ENCODE measurements at places on chromosomes 5 and 9.
A peak's percentile ranks its signal among the peaks of the same experiment; 100 is the strongest.

GRCh38 chr5:122183788-122184170, 54.4 kb downstream of the ZNF474 start:
- no peak for DNase-seq

DNA sequence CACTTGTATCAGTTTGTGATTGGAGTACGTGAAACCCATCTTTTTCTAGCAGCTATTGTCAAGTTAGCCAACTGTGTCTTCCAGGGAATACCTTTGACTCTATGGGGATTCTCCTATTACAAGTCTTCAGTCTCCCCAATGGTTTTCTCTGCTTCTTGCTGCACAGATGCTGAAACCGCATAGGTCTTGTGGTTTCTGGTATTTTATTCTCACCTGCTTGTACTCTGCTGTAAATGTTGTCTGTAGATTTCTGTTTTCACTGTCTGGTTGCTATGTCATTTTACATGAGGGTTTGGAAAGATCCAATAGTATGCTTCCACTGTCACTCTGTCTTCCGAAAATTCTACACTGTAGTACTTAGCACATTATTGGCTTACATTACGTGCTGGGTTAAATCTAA, 1196.9 kb upstream of the C9orf72 start:
- DNase-seq = no peak

GRCh38 chr5:168346417-168346816, 55.0 kb downstream of the WWC1 start:
- DNase-seq = no peak

GRCh38 chr5:54985301-54986268, at the start of gene ESM1:
TSS of gene ESM1 (minus strand) at chr5:54985593. CDS start at chr5:54985517, 76 bp downstream.
- DNase-seq = no peak

DNA sequence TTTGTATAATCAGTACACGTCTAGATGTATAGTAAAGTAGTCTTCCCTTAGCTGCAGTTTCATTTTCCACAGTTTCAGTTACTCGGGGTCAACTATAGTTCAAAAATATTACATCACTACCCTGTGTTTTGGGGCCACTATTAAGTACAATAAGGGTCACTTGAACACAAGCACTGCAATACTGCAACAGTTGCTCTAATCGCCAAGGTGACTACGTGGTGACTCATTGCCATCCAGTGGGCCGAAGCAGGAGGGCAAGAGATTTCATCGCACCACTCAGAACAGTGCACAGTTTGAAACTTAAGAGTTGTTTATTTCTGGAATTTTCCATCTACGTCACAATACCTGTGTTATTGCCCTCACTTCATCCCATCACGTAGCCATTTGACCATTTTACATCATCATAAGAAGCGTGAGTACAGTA, at the start of gene ARL14EPL:
Gene ARL14EPL (plus strand): TSS at position 379 of the 424 bp plus-strand sequence. CDS start 18,994 bp downstream, outside the sequence.
- DNase-seq = no peak

GRCh38 chr5:168434746-168435321, 51.4 kb upstream of the RARS1 start:
- no peak for DNase-seq

- no peak for DNase-seq
Measured at GRCh38 chr5:166980666-166981065, 1310.8 kb upstream of the WWC1 start.

DNA sequence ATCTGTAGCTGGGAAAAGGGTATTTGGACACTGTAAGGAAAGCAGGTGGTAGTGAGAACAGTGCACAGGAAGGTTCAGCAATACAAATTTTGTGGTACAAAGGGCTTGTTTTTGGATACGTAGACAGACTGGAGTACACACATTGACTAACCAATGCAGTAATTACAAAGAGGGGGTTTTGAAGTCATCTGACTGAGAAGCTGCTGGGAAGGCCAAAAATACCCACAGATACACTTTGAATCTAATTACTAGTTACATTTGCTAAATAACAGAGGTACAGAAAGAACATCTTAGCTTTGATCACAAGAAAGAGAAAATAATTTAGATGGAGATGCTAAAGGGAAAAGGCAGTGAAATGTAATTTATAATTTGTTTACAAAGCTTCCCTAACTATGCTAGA, 45.9 kb downstream of the PKD2L2 start:
- DNase-seq = no peak

- no peak for DNase-seq
Measured at GRCh38 chr9:83406921-83407320, 131.3 kb downstream of the FRMD3 start.

DNA sequence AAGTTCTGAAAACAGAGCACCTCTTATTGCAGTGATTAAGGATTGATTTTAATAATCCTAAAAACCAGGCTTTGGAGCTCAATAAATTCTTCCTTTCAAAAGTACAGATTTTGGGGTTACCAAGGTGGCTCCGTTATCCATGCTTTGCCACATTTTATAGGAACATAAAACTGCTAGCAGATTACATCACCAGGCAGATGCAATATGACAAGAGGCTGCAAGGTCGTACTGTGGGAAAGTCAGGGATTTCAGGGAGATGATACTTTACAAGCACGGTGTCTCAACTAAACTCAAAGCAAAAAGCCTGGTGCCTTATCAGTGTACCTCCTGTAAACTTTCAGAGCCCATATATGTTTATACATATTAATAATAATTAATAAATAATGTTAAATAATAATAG, 28.6 kb downstream of the ADAMTSL1 start:
- no peak for DNase-seq

DNA sequence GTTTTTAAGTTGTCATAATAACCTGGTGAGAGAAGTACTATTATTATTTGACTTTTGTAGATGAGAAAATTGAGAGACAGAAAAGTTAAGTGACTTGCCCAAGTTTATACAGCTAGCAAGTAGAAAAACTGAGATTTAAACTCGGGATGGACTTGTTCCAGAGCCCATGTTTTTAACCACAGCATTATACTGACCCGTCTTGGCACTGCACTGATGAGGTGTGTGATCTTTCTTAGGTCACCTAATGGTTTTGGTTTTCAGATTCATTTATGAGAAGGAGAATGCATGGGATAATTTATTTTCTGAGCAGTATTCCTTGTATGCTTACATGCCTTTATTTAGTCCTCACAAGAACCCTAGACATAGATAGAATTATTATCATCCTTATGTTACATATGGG, 201.8 kb upstream of the CDKN2B start:
- DNase-seq = no peak

GRCh38 chr9:2673161-2673560, 44.1 kb upstream of the KCNV2 start:
- DNase-seq = no peak

GRCh38 chr5:145589063-145589462, 246.1 kb downstream of the PRELID2 start:
- DNase-seq = no peak

DNA sequence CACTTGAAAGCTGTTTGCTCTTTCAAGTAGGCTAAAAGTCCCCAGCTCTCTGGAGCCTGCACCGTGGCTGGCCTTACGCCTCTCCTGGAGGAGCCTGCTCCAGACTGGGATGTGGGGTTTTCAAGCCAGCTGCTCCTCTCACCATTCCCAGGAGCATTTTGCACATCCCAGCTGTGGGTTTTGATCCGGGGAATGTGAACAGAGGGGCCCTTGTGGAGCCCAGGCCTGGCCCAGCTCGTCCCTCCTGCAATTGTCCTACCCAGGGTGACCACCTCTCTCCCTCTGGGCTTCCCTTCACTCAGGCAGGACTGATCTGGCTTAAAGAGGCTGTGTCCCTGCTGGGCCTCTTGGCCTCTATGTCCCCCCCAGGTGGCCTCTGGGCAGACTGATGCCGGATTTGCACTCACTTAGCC, 32.5 kb upstream of the TIFAB start:
- no peak for DNase-seq

DNA sequence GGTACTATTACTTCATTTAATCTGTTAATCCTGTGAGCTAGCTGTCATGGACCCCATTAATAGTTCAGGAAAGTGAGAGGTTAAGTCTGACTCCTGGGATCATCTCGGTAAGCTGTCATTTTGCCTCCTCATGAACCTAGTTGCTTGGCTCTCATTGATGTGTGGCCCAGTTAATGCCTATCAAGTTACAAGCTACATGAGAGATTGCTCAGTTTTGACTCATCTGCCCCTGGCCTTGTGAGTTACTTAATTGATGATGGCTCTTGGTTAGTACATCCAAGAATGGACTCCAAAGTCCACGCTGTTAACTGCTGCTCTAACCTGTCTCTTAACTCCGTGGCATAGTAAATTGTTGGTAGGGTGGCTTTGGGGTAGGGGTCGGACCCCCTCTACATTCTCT, 23.9 kb downstream of the LARP1 start:
- DNase-seq = no peak

GRCh38 chr9:130117376-130117775, 54.8 kb upstream of the NCS1 start:
- DNase-seq = no peak

DNA sequence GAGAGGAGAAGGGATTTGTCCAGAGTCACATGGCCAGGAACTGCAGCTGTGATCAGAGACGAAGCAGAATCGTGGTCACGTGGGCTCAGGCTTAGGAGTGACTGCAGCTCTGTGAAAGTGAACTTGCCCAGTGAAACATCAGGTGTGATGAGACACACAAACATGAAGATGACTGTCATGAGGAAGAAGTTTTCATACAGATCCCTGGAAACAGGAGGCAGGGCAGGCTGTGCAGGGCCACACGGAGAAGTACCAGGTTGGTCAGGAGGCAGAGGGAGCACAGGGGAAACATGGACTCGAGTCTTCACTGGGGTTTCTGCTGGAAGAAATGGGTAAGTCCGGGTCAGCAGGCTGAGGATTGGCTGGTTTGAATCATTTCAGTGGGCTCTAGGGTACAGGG, 64.1 kb downstream of the BARX1 start:
- DNase-seq = no peak

GRCh38 chr9:84839541-84839940, 170.0 kb downstream of the NTRK2 start:
- DNase-seq = peak; percentile 46

DNA sequence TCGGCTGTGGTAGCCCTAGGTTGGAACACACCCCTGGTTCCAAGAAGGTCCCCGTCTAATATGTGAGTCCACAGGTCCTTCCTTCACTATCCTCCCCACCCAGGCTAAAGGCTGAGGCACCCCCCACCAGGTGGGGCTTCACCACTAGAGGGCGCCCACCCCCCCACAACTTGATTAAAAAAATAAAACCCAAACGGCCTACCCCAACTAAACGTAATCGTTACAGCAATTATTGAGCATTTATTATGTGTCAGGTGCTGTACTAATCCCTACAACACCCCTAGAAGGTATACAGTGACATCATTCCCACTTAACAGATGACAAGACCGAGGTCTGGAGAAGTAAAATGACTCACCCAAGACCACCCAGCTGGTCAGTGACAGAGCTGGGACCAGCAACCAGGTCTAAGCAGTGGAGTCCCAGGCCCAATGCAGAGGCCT, 65.0 kb downstream of the FGF18 start:
- no peak for DNase-seq

GRCh38 chr5:170195961-170196360, 36.8 kb upstream of the C5orf58 start:
- DNase-seq = no peak

- DNase-seq = no peak
Measured at GRCh38 chr9:126652140-126652582, 38.4 kb downstream of the LMX1B start.

- DNase-seq = no peak
Measured at GRCh38 chr5:161134083-161134482, 282.1 kb upstream of the ATP10B start.

- DNase-seq = no peak
Measured at GRCh38 chr5:107894361-107894760, 223.6 kb upstream of the EFNA5 start.

- DNase-seq = no peak
Measured at GRCh38 chr5:75509546-75509945, 1.9 kb downstream of the CERT1 start.

GRCh38 chr5:151062405-151063141, 18.3 kb downstream of the TNIP1 start:
- DNase-seq = no peak

- no peak for DNase-seq
Measured at GRCh38 chr9:98958271-98958984, 14.7 kb downstream of the COL15A1 start.

DNA sequence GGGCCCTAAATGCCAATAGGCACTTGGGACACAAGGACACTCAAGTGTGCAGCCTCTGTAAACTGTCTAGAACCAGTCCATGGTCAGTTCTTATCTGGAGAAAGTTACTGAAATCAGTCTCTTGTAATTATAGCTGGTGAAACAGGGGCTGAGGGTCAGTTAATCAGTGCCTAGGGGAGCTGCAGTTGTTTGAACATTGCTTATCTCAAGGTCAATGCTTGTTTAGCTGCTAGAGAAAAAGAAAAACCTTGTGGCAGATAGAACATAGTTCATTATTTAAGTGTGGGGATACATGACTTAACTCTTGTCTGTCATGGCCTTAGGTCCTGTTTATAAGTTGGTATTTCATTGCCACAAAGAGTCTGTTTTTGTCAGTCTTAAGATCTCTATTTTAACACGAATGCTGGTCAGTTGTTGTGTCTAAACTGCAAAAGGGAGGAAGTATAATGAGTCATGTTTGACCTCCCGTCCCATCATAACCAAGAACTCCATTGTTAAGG, 108.0 kb downstream of the STARD4 start:
- no peak for DNase-seq

DNA sequence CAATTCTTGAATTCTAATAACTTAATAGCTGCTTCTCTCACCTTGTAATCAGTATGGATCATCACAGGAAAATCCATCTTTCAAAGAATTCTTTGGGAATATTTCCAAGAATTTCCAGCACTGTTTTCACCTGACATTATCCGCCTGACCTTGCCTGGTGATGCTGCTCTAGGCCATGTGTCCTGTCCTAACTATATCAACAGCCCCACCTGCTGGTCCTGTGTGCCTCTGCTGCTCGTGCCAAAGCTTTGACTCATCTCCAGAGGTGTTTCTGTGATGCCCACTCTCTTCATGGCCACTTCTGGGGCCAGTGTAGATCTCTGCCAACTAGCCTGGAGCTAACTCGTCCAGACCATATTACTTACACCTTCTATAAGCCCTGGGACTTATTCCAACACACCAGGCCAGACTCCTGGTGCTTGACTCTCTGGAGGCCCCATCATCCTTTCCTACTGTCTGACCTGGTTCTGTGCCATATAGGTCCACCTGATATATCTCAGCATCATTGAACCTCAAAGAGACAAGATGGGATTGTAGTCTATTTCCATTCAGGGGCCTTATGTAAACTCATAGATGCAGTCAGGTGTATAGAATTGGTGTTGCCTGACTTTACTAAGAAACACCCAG, 67.5 kb upstream of the CKMT2 start:
- peak; percentile 10 for DNase-seq

- no peak for DNase-seq
Measured at GRCh38 chr5:167696558-167697314, 594.7 kb upstream of the WWC1 start.

DNA sequence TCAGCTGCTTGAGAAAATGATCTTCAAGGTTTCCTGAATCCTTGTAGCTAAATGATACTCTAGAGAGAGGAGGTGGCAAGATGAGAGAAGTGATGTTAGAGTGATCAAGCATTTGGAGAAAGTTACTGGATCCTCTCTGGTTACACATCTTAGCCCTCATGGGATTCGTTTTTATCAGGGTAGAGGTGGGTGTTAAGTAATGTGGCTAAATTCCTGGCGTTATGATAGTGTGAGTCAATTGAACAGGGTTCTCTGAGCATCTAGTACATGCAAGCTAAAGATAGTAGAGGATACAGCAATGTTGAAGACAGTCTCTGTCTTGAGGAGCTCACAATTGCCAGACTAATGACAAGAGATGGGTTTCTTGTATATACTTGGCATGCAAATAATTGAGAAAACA, 123.7 kb downstream of the PSD2 start:
- DNase-seq = no peak

GRCh38 chr5:134227776-134228175, 1.9 kb upstream of the PPP2CA start:
- no peak for DNase-seq

GRCh38 chr5:169697511-169697890, 60.4 kb downstream of the DOCK2 start:
- no peak for DNase-seq

GRCh38 chr5:53944981-53945380, 365.4 kb downstream of the ARL15 start:
- DNase-seq = no peak

Measured in hypothalamus (tissue), 51 donors.